NCI-H1105 treated with DMSO at 0.1 percent for 48 hours (cell line): ENCODE measurements at places on chromosomes 2 and 18.

DNA sequence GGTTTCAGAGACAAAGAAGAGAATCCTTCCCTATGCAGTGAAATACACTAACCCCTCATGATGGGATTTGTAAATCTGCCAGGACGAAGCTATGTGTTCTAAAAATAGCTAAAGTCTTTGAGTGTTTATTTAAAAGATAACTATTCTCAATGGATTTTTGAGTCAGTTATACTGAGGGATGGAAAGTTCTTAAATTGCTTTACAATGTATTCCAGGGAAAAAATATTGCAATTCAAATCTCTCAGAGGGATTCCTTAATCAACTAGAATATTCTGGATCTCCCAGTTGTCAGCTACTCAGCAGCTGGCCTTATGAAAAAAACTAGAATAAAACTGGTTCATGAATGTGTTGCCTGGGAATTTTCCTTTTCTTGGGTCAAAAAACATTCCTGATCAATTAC is 312.4 kb downstream of the PLCL1 start:
- DNase-seq: no peak

GRCh38 chr18:72194072-72194471 is 350.1 kb downstream of the CBLN2 start:
- DNase-seq: no peak

GRCh38 chr2:23571085-23571484 is 186.1 kb downstream of the KLHL29 start:
- no peak for DNase-seq

- DNase-seq: no peak
These were observed 20.5 kb upstream of the TNFAIP6 start for GRCh38 chr2:151336863-151337371.

DNA sequence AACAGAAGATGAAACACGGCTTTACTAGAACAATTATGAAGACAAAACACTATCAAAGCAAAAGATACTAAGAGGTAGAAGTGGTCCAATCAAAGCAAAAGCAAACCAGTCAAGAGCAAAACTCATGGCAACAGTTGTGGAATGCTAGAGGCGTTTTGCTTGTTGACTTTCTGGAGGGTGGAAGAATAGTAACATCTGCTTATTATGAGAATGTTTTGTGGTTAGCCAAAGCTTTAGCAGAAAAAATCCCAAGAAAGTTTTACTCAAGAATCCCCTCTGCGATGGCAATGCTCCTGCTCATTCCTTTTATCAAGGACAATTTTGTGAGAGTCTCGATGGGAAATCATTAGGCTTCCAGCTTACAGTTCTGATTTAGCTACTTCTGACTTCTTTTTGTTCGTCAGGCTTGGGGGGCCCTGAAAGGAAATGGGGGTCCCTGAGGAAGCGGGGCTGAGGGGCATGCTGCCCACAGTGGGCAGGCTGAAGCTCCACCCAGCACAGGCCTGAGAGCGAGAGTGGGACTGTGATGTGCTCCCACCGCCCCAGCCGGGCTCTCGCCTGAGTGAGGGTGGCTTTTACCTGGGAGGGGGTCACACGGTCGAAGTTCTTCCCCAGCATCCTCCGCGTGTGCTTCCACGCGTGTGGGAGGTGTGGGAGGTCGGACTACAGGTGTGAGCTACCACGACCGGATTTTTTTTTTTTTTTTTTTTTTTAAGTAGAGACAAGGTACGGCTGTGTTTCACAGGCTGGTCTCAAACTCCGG is 49.0 kb upstream of the MC4R start:
- DNase-seq: no peak

GRCh38 chr2:56049233-56049845 is 125.8 kb upstream of the EFEMP1 start:
- no peak for DNase-seq

GRCh38 chr2:143121079-143121478 is 8.1 kb upstream of the ARHGAP15 start:
- DNase-seq: no peak

GRCh38 chr2:170181602-170182001 is 3.7 kb downstream of the MYO3B start:
- no peak for DNase-seq

DNA sequence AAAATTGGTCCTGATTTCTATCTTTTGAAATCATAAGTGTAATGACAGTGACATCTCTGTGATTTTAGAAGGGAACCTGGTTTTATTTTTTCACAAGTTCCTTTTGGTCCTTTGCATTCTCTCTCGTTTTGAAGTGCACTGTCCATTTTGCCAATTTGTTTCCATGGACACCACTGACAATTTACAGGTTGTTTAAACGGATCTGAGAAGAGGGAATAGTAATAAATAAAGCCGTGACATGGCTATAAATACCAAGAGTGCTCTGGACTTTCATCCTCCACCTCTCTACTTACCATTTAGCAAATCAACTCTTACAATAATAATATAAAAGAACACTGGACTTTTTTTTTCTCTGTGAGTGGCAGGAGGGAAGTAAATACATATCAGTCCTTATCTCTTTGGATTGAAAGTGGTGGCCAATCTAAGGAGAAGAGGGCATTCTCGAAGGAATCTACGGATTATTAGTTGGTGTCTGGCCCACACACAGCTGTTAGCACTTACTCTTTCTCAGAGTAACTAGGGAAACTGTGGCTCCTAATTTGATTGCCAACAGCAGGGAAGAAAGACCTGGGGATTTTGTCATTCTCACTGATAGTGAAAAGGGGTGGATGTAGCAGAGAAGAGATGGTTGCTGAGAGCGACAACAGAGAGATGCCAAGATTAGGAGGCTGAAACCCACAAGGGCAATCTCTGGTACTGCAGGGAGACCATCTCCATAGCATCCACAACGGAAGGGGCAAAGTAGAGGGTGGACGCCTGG is 108.7 kb upstream of the FSHR start:
- DNase-seq: peak; percentile 6

GRCh38 chr2:120421126-120421829 is 75.3 kb downstream of the INHBB start:
- no peak for DNase-seq

- DNase-seq: peak; percentile 50
These were observed 187.8 kb upstream of the COL3A1 start for GRCh38 chr2:188786368-188786841.

DNA sequence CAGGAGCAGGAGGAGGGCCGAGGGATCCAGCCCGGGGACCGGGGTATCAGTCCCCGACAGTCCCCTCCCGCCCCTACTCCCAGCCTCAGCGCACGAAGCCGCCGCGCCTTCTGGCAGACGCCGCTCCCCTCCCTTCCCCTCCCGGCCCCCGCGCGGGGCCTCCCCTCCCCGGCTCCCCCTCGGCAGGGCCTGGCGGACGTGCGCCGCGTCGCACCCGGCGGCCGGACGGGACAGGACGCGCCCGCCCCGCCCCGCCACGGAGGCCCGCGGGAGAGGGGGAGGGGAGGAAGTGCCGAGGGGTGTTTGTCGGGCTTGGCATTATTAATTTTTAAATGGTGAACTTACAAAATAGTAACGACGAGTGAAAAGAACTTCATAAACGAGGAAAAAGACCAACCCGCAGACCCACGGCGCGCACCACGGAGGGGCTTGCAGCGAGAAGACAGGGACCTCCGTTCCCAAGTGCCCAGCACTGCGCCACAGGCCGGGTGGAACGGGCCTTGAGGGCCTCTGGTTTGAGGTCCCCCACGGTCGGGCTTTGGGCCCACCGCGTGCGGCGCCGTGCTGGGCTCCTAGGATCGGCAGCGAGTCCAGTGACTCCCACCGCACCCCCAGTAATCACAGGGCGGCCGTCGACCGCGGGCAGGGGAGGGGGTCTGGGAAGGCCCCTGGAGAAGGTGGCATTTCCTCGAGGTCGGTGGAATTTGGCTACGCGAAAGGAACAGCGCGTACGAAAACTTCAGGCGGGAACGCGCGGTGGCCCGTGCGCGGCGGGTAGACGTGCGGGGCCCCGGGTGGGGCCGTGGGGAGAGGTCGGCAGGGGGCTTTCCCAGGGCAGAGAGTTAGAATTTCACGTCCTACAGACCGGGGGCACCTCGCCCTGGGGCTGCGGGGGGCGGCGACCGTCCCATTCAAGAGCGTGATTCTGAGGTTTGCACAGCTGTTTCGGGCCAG is 954 bp upstream of the CTDSP1 start:
- peak; percentile 21 for DNase-seq

GRCh38 chr2:69828938-69829255 is 563 bp upstream of the GMCL1 start:
- no peak for DNase-seq

- no peak for DNase-seq
These were observed 214.7 kb downstream of the CYP26B1 start for GRCh38 chr2:71932780-71933466.

GRCh38 chr2:61951881-61952280 is 46.4 kb downstream of the COMMD1 start:
- DNase-seq: no peak

DNA sequence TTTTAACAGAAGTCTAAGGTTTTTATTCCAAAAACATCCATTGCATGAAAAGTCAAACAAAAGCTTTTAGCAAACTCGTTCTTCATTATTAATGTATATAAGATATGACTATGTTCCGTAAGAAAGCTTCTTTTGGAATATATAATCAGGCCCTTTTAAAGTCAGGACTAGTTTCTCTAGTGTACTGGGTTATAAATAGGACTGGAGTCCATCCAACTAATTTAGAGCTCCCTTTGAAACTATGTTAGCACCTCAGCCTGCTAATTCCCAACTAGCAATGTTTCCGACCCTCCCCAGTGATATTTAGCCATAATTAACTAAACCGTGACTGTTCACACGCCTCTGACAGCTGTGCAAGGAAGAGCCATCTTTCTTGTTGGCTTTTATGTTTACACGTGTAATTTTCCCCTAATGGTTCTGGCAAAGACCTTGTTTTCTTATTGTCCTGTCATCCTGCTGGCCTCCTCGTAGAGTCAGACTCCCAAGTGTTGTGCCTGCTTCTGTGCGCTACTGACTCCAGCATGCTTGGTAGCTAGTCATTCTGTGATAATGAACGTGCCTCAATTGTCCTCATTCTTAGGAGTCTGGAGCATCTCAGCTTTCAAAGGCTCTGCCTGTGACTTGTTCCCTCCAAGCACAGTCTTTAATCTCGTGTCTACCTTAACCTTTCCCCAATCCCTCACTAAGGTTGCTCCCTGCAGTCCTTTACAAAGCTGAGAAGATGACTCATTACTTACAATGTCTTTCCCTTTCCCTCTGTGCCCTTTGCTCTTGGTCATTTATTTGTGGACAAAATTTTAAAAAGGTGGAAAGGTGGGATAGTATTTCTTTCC is 172.2 kb upstream of the RASGRP3 start:
- DNase-seq: no peak

- DNase-seq: no peak
These were observed 115.3 kb downstream of the METTL8 start for GRCh38 chr2:171318463-171318934.

DNA sequence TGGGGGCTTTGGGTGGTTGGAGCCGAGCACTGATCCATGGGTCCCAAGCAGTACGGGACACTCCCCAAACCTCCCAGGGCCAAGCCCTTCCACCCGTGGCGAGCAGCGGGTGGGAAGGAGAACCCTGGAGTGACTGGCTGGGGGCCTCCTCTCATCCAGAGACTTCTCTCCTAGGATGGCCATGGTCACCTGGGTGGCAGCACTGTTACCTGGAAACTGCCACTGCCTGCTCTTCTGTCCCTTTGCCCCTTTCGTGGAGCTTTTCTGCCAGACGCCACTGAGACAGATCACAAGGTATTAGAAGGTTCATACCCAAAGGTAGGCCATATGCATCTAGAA is 26.9 kb downstream of the CENPO start:
- no peak for DNase-seq
